Activated naive CD4-positive, alpha-beta T cell (primary cell): ENCODE measurements at places on chromosomes 12 and 14.
A peak's percentile ranks its signal among the peaks of the same experiment; 100 is the strongest.

- no peak for DNase-seq
Measured at GRCh38 chr14:31270196-31270772, 62.7 kb upstream of the HECTD1 start.

DNA sequence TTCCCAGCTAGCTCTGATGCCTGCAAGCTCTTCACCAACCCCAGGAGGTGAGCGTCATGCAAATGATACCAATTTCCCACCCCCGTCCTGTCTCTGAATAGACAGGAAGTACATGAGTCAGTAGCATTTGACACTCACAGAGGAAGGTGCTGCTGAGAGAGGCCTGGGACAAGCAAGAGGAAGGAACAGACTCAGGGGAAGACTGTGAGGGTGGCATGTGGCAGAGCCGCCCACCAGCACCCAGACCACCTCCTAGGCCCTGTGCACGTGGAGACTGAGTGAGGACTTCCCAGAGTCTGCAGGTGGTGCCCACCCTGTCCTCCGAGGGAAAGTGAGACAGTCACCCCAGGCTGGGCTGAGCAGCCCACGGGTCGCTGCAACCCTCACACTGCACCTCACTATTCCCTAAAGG is 199.5 kb upstream of the SFSWAP start:
- peak; percentile 11 for DNase-seq

GRCh38 chr12:122293081-122293480 is 26.8 kb upstream of the VPS33A start:
- no peak for DNase-seq

DNA sequence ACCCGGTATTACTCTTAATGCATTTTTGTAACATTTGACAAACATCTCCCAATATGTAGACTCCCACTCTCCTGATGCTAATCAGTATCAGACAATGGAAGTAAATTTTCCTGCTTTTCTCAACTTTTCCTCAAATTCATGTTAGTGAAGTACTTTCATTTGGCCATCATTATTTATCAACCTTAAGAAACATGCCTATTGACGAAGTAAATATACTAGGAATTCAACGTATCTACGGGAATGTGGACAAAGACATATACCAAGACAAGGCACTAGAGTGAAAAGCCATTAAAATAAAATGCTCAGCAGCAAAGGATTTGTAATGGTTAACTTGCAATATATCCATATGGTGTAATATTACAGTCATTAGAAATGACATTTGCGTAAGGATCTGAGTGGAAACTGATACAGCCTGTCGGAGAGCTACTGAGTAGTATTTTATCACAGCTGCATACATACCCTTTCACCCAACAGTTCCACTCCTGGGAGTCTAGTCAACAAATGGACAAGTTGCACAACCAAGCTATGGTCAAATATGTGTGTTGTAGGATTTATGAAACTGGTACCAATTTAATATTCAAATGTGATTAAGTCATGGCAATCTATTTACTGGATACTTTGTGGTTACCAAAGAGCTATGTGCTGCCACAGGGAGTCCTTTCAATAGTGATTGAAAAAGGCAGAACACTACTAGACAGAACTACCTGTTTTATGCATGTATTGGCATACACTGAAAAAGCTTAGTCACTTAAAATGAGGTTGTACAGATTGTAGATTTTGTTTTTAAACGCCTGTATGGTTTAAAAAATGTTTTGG is 26.5 kb downstream of the NUDT4 start:
- DNase-seq = no peak

DNA sequence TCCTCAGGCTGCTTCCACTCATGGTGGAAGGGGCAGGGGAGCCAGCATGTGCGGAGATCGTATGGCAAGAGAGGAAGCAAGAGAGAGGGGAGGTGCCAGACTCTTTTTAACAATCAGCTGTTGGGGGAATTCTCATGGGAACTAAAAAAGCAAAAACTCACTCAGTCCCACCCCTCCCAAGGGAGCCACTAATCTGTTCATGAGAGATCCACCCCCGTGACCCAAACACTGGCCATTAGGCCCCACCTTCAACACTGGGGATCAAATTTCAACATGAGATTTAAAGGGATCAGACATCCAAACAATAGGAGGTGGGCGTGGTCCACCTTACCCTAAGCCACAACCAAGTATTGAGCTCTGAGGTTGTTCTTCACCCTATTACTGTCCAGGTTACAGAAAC is 375.1 kb downstream of the GRIN2B start:
- DNase-seq = no peak

- DNase-seq = no peak
Measured at GRCh38 chr14:78157494-78158437, 12.4 kb upstream of the NRXN3 start.
